ENCODE measurements at places on chromosomes 3 and 15. TPM values are rescaled to one million over a fixed set of nuclear protein-coding genes. Genes with fewer than 3 reads are reported as not detected.

GP5 gene
- 0.13 TPM for total RNA-seq

SLC9A9 gene
- 3.9 TPM for total RNA-seq

NR1I2 gene
- total RNA-seq, result not detected

IL17RC gene
- total RNA-seq, result 16.9 TPM

RBPMS2 gene
- 0.25 TPM for total RNA-seq

ALDH1L1 gene
- not detected for total RNA-seq

SCG5 gene
- 0.39 TPM for total RNA-seq

PDCD10 gene
- total RNA-seq, result 47.5 TPM

POPDC2 gene
- total RNA-seq, result 0.76 TPM

UCN2 gene
- not detected for total RNA-seq

C3orf70 gene
- total RNA-seq, result 3.5 TPM

COL8A1 gene
- 98.6 TPM for total RNA-seq

CD276 gene
- 33.1 TPM for total RNA-seq

PLA1A gene
- total RNA-seq, result 11.9 TPM

SLC27A2 gene
- 3.7 TPM for total RNA-seq

CIAO2A gene
- 44.4 TPM for total RNA-seq

TMEM40 gene
- total RNA-seq, result not detected

ANO10 gene
- total RNA-seq, result 25.0 TPM

BCL2A1 gene
- 0.13 TPM for total RNA-seq

SKOR1 gene
- under 0.01 TPM for total RNA-seq
